ENCODE measurements at places on chromosomes 12 and 14. TPM values are rescaled to one million over a fixed set of nuclear protein-coding genes. Genes with fewer than 3 reads are reported as not detected.

The CLEC4D gene
- total RNA-seq, result not detected

DNA sequence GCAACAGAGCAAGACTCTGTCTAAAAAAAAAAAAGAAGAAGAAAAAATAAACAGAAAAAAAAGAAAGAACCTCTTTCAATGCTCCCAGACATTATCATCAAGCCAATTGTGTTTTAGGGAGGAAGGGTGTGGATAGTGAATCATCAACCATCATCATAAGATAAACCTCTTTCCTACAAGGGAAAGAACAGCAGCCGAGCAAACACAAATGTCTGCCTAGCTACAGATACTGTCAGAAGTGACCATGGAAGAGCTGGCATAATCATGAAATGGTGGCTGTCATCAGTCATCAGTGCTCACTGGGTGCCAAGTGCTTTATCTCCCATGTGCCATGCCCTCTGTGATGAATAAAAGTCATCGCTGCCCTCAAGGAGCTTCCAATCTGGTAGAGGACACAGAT lies 46.6 kb downstream of the SLC17A8 start:
- no peaks in the 10 kb centered on the region for H3K27me3 ChIP-seq
- peaks cover 4% of the 10 kb centered on the region for H3K4me1 ChIP-seq
- no peaks in the 10 kb centered on the region for H3K36me3 ChIP-seq
- no peak overlapping the region for H3K27ac ChIP-seq
- no peak overlapping the region for H3K4me3 ChIP-seq

DNA sequence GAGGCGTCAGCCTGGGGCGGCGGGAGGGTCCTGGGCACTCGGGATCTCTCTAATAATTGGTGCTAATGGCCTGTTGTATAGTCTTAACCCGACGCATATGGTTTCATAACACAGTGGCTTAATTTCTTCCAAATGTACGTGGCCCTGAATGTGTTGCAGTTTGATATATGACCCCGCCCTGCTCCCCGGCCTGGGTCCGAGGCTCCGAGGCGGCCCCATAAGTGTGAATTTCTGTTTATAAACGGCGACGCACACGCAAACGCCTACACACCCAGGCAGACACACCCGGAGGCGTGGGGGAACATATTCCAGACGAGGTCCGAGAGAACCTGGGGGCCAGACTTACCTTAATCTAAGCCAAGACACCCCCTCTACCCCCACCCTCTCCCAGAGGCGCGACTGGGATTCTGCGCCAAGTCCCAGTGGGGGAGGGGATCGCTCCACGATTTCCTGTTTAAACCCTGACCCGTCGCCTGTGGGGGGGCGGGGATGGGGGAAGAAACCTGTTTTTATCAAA lies 9.7 kb upstream of the HOXC6 start:
- H3K4me1 ChIP-seq, result peaks cover 18% of the 10 kb centered on the region
- H3K27me3 ChIP-seq, result peaks cover 98% of the 10 kb centered on the region
- peak overlapping the region; percentile 27 for H3K27ac ChIP-seq
- DNase-seq, result no peak
- peak overlapping the region; percentile 87 for H3K4me3 ChIP-seq

DNA sequence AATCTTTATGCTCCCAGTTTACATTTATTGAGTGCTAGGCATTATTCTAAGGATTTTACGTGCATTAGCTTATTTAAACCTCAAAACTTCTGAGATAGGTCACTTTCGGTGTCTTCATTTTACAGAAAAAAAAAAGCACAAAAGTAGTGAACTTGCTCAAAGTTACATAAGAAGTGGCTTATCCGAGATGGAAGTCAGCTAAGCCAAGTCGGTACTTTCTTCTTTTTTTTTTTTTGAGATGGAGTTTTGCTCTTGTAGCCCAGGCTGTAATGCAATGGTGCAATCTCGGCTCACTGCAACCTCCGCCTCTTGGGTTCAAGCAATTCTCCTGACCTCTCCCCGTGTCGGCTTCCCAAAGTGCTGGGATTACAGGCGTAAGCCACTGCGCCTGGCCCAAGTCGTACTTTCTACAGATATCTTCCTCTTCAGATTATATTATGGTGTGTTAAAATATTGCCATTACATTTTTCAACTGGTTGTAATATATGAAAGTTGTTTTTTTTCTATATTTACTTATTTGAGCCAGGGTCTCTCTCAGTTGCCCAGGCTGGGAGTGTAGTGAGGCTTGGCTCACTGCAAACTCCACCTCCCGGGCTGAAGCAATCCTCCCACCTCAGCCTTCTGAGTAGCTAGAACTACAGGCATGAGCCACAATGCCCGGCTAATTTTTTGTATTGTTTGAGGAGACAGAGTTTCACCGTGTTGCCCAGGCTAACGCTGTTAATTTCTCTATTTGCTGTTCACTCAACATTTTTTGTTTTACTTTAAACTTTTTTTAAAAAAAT lies 8.9 kb downstream of the DPPA3 start:
- no peak overlapping the region for H3K27ac ChIP-seq
- H3K4me3 ChIP-seq, result no peak overlapping the region
- peaks cover 3% of the 10 kb centered on the region for H3K4me1 ChIP-seq
- DNase-seq, result no peak

GRCh38 chr12:11973396-11973795 lies 97.3 kb upstream of the BCL2L14 start:
- no peak overlapping the region for H3K27ac ChIP-seq
- no peaks in the 10 kb centered on the region for H3K36me3 ChIP-seq
- no peak for DNase-seq

- H3K4me1 ChIP-seq, result no peaks in the 10 kb centered on the region
- no peaks in the 10 kb centered on the region for H3K36me3 ChIP-seq
- no peak for DNase-seq
- H3K4me3 ChIP-seq, result no peak overlapping the region
- H3K27me3 ChIP-seq, result no peaks in the 10 kb centered on the region
Measured at GRCh38 chr12:86730233-86730632, 474.0 kb upstream of the MGAT4C start.

The ERP27 gene
- total RNA-seq, result not detected

- no peaks in the 10 kb centered on the region for H3K27me3 ChIP-seq
- no peak overlapping the region for H3K27ac ChIP-seq
- peaks cover 16% of the 10 kb centered on the region for H3K36me3 ChIP-seq
- no peak overlapping the region for H3K4me3 ChIP-seq
- no peak for DNase-seq
Measured at GRCh38 chr12:51070004-51070403, 13.4 kb downstream of the CSRNP2 start.
